Activated naive CD8-positive, alpha-beta T cell treated with anti-CD3 and anti-CD28 coated beads, Interleukin-2, amount 50 U/mL, for 24 hours (primary cell): ENCODE measurements at places on chromosomes 2 and 18.
A peak's percentile ranks its signal among the peaks of the same experiment; 100 is the strongest.

GRCh38 chr2:64151476-64151875 lies 7.3 kb upstream of the PELI1 start:
- DNase-seq = no peak

- no peak for DNase-seq
Observed at GRCh38 chr2:45103351-45104345, 94.4 kb upstream of the SIX2 start.

- DNase-seq = no peak
Observed at GRCh38 chr18:21181766-21182165, 60.3 kb upstream of the GREB1L start.

- DNase-seq = no peak
Observed at GRCh38 chr18:50373561-50374219, 1.2 kb upstream of the SKA1 start.

DNA sequence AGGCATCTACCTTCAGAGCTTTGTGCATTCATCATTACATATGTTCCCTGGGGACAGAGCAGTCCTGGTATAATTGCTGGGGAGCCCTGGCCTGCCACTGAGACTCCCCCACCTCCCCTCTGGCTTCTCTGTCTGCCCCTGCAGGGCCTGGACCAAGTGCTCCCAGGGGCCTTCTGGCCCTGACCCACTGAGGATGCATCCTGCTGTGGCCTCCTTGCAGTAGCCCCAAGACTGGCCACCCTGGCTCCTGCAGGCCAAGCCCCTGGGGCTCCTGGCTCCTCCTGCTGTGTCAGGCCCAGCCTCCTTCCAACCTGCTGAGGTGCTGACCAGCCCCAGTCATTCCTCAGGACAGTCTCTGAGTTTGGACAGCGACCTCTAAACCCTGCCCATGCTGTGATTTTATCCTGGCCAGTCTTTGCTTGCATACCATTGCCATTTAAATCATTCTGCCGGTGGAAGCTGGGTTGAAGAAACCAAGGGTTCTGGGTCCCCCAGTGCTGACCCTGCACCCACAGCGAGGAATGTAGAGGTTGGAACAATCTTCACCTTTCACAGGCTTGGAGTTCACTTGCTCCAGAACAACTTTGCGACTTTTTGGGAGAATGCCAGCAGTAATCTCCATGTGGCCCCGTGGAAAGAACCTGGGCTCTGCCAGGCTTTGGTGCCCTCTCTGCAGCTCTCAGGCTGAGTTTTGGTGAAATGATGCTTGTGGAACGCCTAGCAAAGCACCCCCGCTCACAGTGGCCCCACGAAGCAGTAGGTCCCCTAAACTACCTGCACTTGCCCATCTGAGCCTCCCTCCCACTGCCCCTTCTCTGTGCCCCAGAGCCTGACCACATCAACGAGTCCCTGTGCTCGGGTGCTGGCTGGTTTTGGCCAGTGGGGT lies 167.3 kb upstream of the GLI2 start:
- DNase-seq = no peak

DNA sequence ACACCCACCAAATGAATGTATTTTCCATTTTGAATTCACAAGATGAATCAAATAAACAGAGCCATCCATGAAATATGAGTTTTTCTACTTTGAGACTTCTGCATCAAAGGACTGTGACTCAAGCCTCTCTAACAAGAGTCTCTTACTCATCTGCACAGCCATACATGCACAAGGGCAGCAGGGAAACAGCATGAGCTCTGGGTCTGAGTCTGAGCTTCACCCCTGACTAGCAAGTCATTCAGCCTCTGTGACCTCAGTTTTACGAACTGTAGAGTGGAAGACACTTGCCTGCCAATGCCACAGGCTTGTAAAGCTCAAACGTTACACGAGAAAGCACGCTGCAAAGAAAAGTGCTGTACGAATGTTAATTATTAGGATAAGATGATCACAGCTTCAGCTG lies 42.9 kb downstream of the MREG start:
- no peak for DNase-seq

- DNase-seq = no peak
Observed at GRCh38 chr18:5842653-5843052, 52.7 kb downstream of the TMEM200C start.

DNA sequence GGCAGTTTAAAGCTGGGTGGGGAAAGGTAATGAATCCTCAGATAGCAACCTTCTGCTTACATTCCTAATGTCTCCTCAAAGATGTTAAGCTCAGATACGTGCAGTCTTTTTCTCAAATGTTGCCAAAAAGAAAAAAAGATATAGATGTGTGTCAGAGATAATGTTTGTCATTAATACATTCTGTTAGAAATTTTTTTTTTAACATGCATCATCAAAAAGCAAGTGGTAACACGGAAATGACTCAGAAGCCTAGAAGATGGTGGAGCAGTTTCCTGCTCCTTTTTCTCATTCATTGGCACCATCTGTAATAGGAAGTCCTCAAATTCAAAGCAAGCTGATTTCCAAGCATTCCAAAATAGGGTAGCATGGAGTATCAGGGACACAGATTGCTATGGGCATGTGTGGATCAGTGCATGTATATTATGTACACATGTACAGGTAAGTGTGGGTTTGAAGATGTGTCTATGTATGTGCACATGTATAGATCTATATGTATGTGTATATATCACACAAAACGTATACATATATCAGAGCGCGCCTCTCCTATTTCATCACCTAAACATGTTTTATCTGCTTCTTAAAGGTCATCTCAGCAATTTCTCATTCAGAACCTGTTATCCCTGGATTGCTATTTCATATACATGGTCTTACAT lies 79.9 kb upstream of the ITGB6 start:
- DNase-seq = no peak

GRCh38 chr2:163132850-163133249 lies 294.3 kb upstream of the KCNH7 start:
- no peak for DNase-seq

GRCh38 chr2:105321875-105322646 lies 7.5 kb downstream of the TGFBRAP1 start:
- no peak for DNase-seq

DNA sequence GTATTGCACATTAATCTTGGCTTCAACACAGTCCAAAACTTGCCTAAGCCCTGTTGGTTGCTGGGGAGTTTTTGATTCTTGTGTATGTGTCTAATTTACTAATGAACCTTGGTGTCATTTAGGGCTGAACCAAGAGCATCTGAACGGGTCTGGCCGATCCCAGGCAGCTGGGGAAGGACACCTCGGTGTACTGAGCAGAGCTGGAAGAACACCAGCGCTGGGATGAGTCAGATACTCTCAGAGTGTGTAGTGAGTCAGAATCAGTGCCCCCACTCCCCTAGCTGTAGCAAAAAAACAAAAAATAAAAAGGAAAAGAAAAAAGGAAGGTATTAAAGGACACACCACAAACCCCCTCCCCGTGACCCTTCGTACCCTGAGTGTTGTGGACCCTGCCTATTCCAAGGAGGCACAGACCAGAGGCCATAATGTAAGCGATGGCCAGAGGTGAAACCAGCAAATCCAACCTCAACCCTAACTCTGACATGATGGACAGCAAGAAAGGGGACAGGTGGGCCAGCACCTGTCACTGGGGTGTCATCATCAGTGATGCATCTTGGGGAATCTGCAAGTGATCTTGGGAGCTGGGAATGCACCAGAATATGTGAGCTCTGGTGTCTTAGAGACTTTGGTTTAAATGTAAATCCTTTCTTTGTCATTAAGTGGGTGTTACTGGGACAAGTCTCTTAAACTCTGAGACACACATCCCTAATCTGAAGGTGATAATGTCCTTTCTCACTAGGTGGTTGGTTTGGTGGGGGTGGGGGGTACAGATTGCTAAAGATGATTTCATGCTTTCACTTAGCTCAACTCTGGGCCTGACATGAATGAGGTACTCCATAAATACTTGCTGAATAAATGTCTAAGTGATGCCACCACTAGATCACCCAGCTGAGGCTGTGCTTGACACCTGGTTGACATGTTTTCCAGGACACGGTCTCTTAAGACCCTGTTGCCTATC lies 34.2 kb upstream of the NCOA1 start:
- peak; percentile 11 for DNase-seq

DNA sequence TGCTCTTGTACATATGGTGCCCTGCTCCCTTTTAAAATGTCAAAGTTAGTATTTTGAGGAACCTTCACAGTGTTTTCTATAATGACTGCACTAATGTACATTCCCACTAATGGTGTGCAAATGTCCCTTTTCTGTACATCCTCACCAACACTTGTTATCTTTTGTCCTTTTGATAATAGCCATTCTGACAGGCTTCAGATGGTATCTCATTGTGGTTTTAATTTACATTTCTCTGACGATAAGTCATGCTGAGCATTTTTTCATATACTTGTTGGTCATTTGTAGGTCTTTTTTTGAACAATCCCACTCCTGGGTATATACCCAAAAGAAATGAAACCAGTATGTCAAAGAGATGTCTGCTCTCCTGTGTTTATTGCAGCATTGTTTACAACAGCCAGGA lies 268.3 kb downstream of the FBXO15 start:
- no peak for DNase-seq

GRCh38 chr2:96869822-96870625 lies at the start of gene SEMA4C:
Gene SEMA4C, minus strand, starts transcription at chr2:96870080. Its CDS starts 2,194 bp downstream, at chr2:96867886.
- peak; percentile 53 for DNase-seq

- DNase-seq = no peak
Observed at GRCh38 chr2:162712598-162712997, 126.0 kb downstream of the KCNH7 start.

- DNase-seq = no peak
Observed at GRCh38 chr2:161170377-161170776, 10.1 kb downstream of the TANK start.

GRCh38 chr2:69211686-69212085 lies 175.3 kb downstream of the GFPT1 start:
- DNase-seq = no peak
